ENCODE measurements at places on chromosomes 16 and 17.

GRCh38 chr17:13609941-13610340 lies 8.2 kb upstream of the HS3ST3A1 start:
- no peak for DNase-seq

- no peak for DNase-seq
Observed at GRCh38 chr16:10664720-10665126, 30.0 kb downstream of the TEKT5 start.

- DNase-seq, result no peak
Observed at GRCh38 chr17:17904166-17905035, 67.6 kb upstream of the SREBF1 start.

DNA sequence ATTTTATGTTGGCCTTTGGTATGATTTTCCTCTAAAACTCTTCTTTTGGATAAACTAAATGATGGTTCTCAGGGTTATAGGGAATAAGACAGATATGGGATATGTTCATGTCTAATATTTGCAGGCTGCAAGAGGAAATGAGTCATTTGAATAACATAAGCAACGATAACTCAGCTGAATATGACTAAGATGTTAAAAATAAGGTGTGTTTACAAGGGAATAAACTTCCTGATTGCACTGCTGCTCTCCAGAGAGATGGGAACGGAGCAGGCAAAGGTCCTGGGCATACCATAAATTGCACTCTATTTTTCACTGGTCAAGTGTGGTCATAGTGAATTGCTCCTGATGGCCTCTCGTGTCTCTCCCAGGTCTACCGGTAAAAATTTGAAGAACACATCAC lies 666.2 kb downstream of the TOX3 start:
- DNase-seq, result no peak

DNA sequence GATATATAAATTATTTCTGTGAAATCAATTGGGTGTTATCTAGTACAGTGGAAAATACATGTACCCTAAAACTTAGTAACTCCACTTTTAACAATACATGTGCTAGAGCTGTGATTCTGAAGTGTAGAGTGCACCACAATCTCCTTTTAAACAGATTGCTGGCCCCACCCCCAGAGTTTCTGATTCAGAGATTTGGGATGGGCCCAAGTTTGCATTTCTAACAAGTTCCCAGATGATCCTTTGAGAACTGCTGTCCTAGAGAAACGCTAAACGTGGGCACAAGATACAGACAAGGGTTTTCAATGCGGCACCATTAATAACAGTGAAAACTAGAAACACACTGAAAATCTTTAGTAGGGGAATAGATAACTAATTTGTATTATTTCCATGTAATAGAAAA lies 49.2 kb downstream of the NXPH3 start:
- no peak for DNase-seq

DNA sequence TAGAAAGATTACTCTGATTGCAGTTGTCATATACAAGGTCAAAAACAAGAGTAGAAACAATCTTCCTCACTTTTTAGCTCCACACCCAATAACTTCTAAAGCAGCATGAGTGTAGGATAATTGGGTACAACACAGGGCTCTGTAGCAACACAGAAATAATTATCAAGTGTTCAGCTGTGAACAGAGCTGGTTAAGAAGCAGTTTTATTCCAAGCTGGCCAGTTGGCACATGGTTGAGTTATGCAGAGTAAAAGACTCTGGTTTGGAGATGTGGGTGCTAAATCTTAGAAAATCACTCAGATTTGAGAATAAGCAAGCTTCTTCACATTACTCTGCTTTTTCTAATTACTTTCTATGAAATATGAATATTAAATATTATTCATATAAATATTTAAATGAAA lies 118.5 kb downstream of the KIF2B start:
- DNase-seq, result no peak

DNA sequence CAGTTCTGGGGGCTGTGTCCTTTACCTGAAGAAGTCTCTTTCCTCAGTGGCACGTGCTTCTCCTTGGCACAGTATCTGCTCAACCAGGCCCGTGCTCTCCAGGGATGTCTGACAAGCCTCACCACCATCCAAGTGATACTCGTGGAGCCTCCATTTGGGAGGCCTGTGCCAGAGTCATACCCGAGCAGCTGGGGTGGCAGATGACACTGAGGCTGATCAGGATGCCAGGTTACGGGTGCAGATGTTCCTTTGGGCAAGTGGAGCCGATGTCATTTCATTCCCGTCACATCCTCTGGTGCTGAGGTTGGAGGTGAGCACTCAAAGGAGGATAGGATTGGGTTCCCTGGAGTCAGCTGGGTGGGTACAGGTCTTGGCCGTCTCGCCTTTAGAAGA lies 87.2 kb downstream of the KSR1 start:
- no peak for DNase-seq

DNA sequence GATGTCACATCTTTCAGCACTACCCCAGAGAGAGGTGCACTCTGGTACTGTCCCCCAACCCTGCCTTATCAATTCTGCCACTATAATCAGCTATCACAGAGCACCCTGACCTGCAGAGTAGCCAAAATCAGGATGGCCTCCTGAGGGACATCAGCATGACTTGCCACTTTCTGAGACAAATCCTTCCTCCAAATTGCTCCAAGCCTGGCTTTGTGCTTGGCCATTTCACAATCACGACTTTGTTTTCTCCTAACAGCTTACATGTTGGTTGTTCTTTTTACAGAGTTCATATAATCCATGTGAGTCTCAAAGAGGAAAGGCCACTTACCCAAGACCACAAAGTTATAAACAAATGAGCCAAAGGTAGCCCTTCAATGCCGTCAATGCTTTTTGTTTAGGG lies 449.0 kb upstream of the CDH5 start:
- DNase-seq, result no peak

- no peak for DNase-seq
Observed at GRCh38 chr17:10744501-10745000, 14.7 kb upstream of the TMEM220 start.

- DNase-seq, result no peak
Observed at GRCh38 chr16:61544165-61544564, 492.1 kb downstream of the CDH8 start.

- DNase-seq, result no peak
Observed at GRCh38 chr16:81277541-81278080, 37.2 kb upstream of the GAN start.

- no peak for DNase-seq
Observed at GRCh38 chr16:4987580-4988374, 29.6 kb downstream of the SEC14L5 start.

- DNase-seq, result peak; percentile 35
Observed at GRCh38 chr16:19804538-19805323, 79.9 kb downstream of the GPRC5B start.

- no peak for DNase-seq
Observed at GRCh38 chr16:7979448-7980132, 610.7 kb downstream of the TMEM114 start.

DNA sequence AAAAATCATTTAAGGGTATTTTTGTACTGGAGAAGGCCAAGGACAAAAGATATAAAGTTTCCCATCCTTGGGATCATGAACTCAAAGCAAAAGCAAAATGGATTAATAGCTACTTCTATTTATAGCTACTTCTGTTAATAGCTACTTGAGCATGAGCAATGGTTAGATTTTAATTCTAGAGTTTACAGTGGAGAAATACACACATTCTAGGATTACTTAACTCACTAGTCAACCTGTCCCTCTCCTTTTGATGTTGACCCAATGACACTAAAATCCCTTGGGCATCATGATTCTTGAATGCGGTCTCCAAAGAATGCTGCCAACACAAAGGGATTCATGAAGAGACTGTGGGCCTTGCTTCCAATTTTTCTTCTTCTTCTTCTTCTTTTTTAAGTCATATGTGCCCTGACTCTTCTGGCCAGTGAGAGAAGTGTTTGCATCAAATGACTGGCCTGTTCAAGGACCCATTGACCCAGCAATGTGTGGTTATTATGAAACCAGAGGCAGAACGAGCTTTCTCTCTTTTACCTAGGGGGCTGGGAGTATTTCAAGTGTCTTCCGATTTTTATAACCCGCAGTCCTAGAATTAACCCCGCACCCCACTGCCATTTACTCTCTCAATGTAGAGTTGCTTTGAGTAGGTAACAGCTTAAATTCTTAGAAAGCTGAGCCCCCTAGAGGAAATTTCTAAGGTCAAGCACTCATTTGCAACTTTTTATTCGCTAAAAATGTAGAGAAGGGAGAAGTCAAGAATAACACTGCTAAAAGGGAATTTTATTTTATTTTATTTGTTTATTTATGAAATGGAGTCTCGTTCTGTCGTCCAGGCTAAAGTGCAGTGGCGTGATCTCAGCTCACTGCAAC lies 34.6 kb downstream of the OTOA start:
- DNase-seq, result no peak

DNA sequence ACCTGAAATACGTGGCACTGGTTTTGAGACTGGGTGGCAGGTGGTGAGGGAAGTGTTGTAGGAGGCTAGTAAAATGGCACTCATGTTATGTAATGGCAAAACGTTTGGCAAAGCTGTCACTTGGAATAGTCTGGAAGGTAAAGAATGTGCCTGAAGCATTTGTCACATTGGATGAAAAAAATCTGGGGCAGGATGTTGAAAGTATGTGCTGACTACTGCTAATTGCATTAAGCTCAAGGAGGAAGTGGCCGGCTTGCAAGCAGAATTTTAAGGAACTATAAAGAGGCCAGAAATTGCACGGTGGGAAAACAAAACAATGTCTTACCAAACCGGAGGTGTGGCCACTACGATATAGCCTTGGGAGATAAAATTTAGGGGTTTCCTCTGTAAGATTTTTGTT lies 26.6 kb upstream of the NLRP1 start:
- DNase-seq, result peak; percentile 37

GRCh38 chr16:66521951-66522771 lies 27.8 kb downstream of the TK2 start:
- peak; percentile 64 for DNase-seq

DNA sequence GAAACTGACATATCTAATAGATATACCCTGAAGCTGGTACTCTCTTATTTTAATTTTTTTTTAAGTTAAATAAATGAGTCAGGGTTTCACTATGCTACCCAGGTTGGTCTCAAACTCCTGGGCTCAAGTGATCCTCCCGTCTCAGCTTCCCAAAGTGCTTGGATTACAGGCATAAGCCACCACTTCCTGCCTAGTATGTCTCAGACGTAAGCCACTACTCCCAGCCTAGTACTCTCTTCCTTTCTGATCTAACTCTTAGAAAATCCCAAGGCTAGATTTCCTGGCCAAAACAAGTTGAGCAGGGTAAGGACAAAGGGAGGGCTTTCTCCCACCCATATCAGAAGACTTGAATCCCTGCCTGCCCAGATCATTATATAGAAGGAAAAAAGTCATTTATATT lies 33.7 kb downstream of the HOXB1 start:
- no peak for DNase-seq

DNA sequence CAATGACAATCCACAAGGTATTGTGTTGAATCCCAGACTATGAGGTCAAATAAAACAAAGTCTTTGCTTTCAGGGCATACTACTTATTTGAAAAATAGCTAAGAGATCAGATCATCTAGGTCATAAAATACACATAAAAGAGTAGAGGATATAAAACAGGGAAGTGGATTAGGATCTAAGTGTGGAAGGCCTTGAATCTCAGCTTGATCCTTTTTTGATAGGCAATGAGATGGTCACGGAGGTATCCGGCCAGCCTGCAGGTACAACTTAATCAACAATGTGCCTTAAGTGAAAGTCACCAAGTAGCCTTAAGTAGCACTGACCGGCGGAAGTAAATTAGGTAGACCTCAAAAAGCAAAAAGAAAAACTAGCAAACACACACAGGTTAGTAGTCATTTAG lies 901.7 kb downstream of the KCNJ2 start:
- DNase-seq, result no peak

GRCh38 chr17:336110-337021 lies 16.2 kb downstream of the RPH3AL start:
- DNase-seq, result no peak

GRCh38 chr17:40810494-40810893 lies 10.7 kb upstream of the KRT28 start:
- peak; percentile 100 for DNase-seq

DNA sequence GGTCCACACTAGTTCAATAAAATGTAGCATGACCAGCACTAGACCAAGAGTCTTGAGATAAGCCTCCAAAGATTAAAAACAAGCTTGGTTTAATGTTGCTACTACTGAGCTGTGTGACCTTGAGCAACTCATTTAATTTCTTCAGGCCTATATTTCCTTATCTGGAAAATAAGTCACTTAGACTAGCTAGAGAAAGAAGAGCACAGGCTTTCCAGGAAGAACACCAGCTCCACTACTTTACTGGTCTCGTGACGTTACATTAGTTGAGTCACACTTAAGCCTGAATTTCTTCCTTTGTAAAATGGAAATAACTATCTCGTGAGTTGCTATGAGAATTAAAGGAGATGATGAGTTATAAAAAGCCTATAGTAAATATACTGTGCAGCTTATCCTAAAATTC lies 5.4 kb downstream of the HELZ start:
- no peak for DNase-seq

- no peak for DNase-seq
Observed at GRCh38 chr17:66950886-66951604, 13.5 kb upstream of the CACNG4 start.

DNA sequence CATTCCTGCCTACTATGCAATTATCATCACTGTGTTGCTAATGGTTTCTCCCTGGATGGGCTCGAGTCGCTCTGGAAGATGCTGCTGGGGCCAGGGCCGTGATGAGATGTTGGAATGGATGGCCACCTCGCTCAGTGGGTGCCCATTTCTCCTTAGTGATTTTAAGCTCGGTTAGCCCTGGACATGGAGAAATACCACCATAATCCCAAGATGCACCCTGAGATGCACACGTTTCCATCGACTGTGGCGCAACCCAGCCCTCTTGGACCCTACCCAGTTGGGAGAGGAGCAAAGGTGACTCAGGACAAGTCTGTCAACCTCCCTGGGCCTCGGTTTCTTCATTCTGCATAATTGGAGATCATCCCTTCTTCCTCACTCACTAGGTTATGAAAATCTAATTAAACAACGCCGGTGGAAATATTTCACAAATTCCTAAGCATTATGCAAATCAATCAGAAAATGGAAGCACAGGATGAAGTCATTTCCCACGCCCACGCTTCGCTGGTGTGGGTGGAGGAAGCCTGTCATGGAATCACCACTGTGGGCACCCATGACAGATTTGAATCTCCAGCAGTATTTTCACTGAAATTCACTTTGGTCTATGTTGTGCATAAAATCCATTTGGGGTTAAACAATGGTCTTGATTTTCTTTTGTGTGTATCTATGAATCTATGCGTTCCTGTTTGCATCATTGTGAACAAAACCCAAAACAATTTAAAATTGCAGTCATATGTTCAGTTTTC lies 195.2 kb downstream of the AXIN2 start:
- no peak for DNase-seq

DNA sequence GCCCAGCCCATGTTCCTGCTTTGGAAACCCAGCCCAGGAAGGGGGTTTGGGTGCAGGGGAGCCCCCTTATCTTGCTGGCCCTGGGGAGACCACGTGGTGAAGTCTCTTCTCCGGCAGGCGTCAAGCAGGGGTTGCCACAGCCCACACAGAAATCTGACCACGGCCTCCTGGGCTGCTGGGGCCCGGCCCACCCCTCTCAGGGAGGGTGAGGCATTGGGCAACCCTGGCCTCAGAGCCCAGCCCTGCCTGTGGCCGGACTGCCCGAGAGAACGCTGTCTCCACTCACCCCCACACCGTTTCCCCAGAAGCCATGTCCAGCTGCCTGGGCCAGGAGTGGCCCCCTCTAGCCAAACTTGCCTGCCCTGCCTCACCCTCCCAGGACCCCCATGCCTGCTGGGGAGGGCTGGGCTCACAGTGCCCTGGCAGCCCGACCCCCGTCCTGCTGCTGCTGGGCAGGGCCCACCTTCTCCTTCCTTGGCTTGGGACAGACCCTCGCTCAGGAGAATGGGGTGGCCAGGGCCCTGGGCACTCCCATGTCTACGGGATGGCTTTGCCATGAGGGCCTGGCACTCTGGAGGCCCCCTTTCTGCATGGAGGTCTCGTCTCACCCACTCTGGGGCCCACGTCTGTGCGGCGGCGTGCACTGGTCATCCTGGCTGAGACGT lies 6.7 kb downstream of the RPUSD1 start:
- no peak for DNase-seq

Measured in AML-193 (cell line).